ENCODE measurements at places on chromosomes 7 and 10.

GRCh38 chr7:45515346-45515745 lies 58.8 kb upstream of the ADCY1 start:
- DNase-seq, result no peak

DNA sequence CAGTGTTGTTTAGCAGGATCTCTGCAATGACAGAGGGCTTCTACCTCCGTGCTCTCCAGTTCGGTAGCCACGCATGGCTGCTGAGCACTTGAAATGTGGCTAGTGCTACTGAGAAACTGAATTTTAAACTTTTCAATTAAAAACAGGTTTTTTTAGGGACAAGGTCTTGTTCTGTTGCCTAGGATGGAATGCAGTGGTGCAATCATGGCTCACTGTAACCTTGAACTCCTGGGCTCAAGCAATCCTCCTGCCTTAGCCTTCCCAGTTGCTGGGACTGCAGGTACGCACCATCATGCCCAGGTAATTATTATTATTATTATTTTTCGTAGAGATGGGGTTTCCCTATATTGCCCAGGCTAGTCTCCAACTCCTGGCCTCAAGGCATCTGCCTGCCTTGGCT lies 13.4 kb upstream of the SFRP5 start:
- no peak for DNase-seq

DNA sequence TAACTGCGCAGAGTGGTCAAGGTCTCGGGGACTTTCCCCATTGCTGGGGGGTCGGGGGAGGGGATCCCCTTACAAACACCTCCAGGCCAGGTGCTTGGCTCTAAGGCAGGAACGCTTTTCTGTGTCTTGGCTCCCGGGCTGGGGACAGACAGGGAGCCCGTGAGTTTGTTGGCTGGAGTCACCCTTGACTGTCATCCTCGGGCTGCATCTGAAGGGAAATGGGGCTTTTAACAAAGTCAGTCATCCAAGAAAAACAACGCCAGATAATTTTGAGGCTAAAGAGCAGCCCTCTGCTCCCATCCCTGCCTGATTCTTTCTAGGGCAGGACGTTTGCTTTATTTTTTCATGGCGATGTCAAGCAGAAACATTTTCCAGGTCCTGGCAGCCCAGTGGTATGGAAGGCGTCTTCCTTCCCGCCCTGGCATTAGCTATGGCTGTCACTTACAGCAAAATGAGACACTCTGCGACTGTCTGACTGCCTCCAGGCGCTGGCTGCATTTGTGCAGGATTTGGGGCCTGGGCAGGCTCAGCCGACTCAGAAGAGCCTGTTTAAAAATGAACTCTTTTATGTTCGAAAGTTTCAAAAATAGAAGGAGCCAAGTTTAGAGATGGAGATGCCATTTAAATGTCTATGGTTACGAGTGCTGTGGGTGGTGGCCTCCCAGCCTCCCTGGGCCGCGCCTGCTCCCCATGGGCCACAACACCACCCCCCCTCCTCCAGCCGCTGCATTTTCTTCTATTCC lies 54.7 kb upstream of the TNS3 start:
- DNase-seq, result no peak

- no peak for DNase-seq
Observed at GRCh38 chr7:130322615-130323014, 22.0 kb upstream of the CPA5 start.

DNA sequence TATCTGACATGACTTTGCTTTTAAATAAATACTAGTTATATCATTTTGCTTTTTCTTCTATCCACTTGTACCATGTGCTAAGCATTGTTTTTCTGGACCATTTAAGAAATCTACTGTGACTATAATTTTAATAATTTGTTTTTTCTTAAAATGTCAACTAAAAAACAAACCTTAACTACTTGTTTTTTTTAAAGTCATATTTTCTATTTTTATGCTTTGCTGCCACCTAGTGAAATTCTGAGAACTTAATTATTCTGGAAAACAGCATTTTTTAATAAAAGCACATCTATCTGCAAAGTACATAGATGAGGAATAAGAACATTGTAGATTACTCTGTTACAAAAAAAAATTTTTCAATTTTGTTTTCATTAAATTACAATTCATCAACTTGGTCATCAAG lies 47.4 kb downstream of the ORC5 start:
- DNase-seq, result no peak

- DNase-seq, result no peak
Observed at GRCh38 chr10:47041396-47042198, 130.4 kb downstream of the PTPN20 start.

DNA sequence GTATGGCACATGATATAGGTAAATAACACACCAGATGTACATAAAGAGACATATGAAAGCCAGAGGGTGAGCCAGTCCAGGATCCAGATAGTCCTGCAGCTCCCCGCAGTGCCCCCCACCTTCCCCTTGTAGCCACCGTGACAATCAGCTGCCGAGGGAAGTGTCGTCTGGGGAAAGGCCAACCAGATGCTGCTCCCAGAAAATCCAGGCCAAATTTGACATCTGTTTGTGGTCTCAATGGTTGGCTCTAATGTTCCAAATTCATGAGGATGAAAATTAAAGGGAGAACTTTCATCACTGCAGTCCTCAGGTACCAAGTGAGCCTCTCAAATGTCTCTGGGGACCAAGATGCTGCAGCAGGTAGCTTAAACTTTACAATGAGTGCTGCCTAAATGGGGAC lies 210.3 kb downstream of the PTEN start:
- DNase-seq, result no peak

- no peak for DNase-seq
Observed at GRCh38 chr7:5586963-5587348, 163.3 kb upstream of the TNRC18 start.

DNA sequence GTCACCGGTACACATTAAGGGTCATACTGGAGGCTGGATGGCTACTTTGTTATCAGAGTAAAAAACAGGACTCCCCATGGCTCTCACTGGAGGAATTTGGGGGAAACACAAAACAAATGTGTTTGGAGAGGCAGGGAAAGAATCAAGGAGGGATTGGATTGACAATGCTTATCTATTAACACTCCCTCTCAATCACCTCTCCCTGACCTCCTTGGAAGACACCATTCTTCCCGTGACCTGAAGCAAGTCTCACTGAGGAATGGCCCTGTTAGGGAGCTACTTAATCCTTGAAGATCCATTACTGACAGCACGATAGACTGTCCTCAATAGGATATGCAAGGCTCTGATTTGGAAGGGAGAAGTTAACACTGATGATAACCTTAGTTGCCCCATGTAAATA lies 242.1 kb upstream of the PTN start:
- DNase-seq, result no peak

DNA sequence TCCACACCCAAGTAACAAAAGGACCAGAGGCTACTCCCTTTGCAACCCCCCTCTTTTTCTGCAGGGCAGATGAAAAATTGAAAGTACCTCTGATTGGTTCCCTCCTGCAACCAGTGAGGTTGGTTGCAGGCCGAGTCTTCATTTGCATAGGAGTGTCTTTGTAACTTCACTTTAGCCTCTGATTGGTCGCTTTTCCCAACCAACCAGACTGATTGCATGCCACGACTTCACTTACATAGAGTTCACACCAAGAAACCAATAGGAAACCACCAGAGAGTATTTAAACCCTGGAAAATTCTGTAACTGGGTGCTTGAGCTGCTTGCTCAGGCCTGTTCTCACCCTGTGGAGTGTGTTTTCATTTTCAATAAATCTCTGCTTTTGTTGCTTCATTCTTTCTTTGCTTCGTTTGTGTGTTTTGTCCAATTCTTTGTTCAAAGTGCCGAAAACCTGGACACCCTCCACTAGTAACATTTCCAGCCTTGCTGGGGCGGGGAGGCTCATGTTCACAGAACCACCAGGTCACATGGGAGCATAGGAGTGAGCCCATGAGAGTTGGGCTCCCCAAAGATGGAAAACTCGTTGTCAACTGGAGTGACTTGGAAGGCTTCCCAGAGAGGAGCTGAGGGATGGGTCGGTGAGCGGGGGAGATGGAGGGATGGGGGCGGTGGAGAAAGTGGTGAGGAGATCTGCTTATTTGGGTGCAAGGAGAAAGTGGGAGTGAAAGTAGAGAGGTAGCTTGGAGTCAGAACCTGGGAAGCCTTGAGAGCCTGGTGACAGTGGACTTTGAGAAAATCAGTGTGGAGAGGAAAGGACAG lies 223.6 kb downstream of the GFRA1 start:
- DNase-seq, result no peak
